ENCODE measurements at places on chromosomes 6 and 20.
A peak's percentile ranks its signal among the peaks of the same experiment; 100 is the strongest.

- no peak for DNase-seq
Observed at GRCh38 chr20:46342451-46343347, 34.4 kb upstream of the CDH22 start.

DNA sequence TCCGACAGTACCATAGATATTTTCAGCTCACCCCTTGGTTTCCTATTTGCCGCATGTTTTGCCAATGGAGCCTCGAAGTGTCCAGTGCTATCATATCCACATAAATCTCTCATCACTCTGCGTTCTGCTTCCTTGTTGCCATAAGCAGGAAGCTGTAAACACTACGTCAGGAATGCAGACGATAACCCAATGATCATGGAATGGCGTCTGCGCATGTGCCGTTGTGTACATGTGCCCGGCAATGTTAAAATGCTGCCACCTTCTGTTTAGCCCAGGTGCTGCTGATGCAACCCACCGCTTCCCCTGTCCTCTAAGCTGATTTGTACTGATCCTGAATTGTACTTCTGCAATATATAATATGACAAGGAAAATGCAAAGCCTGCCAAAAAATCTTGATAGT lies 607.5 kb downstream of the HDGFL1 start:
- peak; percentile 1 for DNase-seq

DNA sequence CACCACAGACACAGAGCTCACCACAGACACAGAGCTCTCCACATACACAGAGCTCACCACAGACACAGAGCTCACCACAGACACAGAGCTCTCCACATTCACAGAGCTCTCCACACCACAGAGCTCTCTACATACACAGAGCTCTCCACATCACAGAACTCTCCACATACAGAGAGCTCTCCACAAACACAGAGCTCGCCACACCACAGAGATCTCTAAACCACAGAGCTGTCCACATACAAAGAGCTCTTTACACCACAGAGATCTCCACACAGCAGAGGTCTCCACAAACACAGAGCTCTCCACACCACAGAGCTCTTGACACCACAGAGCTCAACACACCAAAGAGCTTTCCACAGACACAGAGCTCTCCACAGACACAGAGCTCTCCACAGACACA lies 55.8 kb downstream of the ERMARD start:
- DNase-seq, result no peak

DNA sequence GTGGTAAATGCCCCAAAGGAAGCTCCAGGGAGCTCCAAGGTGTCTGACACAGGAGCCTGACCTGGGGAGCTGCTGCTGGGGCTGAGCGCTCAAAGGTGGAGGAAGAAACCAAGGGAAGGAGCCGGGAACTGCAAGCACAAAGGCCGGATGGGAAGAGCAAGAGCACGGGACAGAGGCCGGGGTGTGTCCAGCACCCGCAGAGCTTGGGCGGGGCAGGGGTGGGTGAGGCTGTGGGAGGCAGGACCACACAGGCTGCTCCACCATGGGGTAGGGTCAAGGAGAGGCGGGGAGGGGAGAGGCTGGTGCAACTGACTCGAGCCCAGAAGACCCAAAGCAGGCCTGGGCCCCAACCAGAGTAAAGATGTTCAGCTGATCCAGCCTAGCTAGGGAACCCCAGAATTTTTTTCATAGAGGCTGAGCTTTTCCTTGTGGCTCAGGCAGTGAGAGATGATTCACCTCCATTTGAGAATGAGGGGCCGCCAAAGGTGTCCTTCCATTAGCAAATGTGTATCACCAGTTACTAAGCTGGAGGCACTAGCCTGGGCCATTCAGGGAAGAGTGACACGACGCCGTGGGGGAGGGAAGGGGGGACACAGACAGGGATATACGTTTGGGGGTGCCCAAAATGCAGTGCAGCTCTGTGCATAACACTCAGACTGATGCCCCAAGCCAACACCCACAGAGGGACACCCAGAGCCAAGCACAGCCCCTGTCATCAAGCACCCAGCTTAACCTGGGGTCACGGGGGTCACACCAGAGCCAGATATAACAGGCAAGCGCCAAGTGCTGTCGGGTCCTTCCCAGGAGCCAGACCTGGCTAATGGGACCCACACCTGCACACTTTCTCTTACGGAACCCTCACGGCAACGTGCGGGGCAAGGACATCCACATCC lies 21.3 kb upstream of the TLDC2 start:
- DNase-seq, result peak; percentile 65

- peak; percentile 81 for DNase-seq
Observed at GRCh38 chr20:48697845-48698491, 129.8 kb downstream of the PREX1 start.

DNA sequence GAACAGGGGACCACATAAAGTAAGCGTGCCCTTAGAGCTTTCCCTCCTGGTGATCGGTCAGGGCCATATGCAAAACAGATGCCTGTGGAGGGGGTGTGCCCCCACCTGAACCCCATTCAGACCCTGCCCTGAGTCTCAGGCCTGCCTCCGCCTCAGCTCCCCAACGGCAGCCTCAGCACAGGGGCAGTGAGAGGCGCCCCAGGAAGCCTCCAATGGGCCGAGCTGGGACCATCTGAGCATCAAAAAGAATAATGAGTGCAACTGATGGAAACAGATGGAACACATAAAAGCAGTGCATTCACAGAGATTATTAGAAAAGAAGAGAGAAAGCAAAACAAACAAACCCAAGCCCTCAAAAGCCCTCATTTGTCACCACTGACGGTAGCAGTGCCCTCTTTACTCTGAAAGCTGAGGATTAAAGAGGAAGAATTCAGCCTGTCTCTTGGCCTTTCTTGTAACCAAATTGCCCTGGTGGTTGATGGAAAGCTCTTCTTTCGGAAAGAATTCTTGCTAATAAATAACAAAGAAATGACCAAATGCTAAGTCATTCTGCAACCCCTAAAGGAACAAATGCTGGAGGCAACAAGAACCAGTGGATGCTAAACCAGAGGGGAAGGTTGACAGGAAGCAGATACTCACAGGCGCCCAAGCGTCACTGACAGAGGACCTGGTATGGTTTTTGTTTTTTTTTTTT lies 6.8 kb downstream of the ADISSP start:
- no peak for DNase-seq

- DNase-seq, result no peak
Observed at GRCh38 chr6:111154981-111155380, 67.7 kb downstream of the SLC16A10 start.

- no peak for DNase-seq
Observed at GRCh38 chr6:107786709-107787588, 37.2 kb downstream of the SCML4 start.

GRCh38 chr6:13397359-13398068 lies 69.2 kb upstream of the TBC1D7 start:
- no peak for DNase-seq

DNA sequence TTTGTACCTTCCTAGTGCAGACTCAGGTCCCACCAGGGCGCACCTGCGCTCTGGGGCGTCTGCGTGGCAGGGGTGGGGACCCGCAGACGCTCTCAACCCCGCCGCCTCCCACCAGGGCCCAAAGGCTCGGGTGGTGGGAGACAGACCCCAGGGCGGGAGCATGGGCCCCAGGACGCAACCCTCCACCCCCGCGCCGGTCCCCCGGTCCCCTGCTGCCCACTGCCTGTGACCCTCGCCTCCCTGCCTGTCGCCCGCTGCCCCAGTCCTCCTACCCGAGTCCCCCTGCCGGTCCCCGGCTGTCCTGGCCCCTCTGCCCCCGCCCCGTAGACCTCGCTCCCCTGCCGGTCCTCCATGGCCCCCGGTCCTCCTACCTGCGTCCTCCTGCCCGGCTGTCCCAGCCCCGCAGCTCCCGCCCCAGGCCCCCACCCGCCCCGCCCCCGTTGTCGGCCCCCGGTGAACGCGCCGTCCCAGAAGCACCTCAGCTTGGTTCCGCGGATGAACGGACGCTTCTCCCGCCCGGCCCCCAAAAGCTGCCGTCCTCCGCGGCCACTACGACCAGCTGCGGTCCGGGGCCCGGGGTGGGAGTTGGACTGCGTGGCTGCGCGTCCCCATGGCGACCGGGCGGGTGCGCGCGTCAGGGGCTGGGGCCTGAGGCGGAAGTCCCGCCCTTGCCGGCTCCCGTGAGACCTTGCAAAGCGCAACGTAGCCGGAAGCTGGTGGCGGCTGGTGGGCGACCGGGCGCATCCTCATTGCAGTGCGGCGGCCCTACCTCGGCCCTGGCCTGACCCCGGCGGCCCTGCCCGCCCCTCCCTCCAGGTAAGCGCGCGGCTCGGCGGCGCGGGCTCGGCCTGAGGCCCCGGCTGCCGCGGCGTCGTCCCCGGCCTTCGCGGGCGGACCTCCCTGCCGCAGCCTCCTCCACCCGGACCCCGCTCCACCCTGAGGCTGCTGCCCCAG lies at the start of gene ARFGAP1:
Gene ARFGAP1, plus strand, starts transcription at position 709 of the 954 bp plus-strand sequence. CDS start 2,768 bp downstream, outside the sequence.
- DNase-seq, result peak; percentile 97

DNA sequence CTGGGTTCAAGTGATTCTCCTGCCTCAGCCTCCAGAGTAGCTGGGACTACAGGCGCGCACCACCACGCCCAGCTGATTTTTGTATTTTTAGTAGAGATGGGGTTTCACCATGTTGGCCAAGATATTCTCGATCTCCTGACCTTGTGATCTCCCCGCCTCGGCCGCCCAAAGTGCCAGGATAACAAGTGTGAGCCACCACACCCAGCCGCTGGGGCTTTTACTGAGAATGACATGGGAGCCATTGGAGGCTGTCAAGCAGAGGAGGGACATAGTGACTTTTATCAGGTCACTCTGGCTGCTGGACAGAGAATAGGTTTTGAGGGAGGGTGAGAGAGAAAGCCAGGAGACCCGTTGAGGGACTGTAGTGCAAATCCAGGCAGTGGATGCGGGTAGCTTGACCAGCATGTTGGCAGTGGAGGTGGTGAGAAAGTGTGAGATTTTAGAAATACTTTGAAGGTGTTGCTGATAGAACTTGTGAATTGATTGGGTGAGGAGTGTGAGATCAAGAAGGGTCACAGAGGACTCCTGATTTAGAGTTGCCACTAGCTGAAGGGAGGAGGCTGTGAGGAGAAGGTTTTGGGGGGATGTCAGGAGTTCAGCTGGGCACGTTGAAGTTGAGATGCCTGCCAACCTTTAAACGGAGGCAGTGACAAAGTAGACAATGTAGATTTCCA lies 14.7 kb downstream of the ZNF341 start:
- DNase-seq, result no peak

Measured in GM23248 (cell line).